ENCODE measurements at places on chromosomes 3 and 15. TPM values are rescaled to one million over a fixed set of nuclear protein-coding genes. Genes with fewer than 3 reads are reported as not detected.

GTPBP8 gene
- polyA plus RNA-seq, result 27.3 TPM

DNA sequence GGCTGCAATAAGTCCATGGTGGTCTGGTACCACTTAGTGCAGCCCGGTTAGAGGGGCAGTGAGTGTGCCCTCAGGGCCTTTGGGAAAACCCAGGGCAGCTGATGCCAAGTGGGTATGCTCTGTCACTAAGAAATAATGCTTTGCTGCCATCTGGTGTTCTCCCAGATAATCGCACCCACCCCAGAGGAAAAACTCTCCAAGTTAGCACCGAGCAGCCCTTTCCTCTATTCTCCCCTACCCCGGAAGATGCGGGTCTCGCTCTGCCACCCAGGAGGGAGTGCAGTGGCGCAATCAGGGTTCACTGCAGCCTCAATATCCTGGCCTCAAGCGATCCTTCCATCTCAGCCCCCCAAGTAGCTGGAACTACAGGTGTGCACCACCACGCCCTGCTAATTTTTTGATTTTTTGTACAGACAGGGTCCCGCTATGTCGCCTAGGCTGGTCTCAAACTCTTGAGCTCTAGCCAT lies 21.3 kb upstream of the DAPK2 start:
- H3K4me1 ChIP-seq, result peaks cover 9% of the 10 kb centered on the region
- H3K27me3 ChIP-seq, result no peaks in the 10 kb centered on the region
- H3K27ac ChIP-seq, result no peak overlapping the region
- DNase-seq, result peak; percentile 65
- H3K4me3 ChIP-seq, result no peak overlapping the region

DNA sequence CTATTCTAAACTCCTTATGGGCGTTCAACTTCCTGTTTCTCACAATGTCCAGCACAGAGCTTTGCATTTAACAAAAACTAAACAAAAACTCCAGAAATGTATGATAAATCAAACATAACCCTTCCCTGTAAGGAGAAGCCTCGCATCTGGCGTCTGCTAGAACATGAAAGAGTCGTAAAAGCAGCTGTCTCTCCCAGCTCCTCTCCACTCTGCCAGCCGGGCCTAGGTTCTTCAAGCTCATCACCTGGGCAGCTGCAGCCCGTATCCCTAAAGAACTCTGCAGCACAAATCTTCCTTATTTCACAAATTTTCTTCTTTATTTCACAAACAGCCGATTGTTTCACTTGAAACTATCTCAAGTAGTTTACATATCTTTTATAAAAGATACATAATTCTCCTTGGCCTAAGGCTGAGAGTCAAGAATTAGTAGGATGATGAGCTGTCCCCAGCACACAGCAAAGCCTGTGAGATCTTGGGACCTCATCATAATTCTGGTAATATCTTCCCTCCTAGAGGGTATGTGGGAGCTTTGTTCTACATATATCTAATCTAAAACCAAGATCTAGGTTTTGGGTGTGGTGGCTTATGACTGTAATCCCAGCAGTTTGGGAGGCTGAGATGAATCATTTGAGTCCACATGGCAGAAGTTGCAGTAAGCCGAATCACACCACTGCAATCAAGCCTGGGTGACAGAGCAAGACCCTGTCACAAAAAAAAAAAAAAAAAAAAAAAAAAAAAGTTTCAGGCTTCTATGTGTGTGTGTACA lies 35.3 kb downstream of the ANXA2 start:
- peak; percentile 22 for DNase-seq
- H3K4me1 ChIP-seq, result peaks cover 25% of the 10 kb centered on the region
- no peaks in the 10 kb centered on the region for H3K27me3 ChIP-seq
- no peak overlapping the region for H3K27ac ChIP-seq
- H3K4me3 ChIP-seq, result no peak overlapping the region

DNA sequence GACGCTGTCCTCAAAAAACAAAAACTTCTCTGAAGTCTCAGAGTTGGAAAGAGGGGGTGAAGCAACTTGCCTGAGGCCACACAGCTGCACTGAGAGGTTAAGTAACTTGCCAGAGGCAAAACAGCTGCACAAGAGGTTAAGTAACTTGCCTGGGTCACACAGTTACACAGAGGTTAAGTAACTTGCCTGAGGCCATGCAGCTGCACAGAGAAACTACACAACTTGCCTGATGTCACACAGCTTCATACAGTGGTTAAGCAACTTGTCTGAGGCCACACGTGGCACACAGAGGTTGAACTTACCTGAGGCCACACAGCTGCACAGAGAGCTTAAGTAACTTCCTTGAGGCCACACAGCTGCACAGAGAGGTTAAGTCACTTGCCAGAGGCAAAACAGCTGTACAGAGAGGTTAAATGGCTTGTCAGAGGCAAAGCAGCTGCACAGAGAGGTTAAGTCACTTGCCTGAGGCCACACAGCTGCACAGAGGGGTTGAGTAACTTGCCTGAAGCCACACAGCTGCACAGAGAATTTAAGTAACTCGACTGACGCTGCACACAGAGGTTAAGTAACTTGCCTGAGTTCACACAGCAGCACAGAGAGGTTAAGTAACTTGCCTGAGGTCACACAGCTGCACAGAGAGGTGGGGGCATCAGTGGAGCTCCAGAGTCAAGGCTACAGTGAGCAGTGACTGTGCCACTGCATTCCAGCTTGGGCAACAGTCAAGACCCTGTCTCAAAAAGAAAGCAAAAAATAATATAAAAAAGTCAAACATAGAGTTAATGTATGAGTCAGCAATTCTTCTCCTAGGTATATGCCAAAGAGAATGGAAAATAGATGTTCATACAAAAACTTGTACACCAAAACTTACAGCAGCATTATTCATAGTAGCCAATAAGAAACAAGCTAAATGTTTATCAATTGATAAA lies 12.0 kb upstream of the ACAD9 start:
- no peaks in the 10 kb centered on the region for H3K36me3 ChIP-seq
- no peak overlapping the region for H3K27ac ChIP-seq
- H3K4me3 ChIP-seq, result no peak overlapping the region
- H3K27me3 ChIP-seq, result no peaks in the 10 kb centered on the region
- H3K4me1 ChIP-seq, result no peaks in the 10 kb centered on the region
- no peak for DNase-seq

ZNF80 gene
- 0.64 TPM for polyA plus RNA-seq

RPL15 gene
- 4,646 TPM for polyA plus RNA-seq

- no peak for DNase-seq
- no peak overlapping the region for H3K4me3 ChIP-seq
- H3K27ac ChIP-seq, result no peak overlapping the region
- H3K36me3 ChIP-seq, result no peaks in the 10 kb centered on the region
Measured at GRCh38 chr3:12879191-12879815, 37.9 kb upstream of the RPL32 start.

- H3K36me3 ChIP-seq, result peaks cover 8% of the 10 kb centered on the region
- no peak for DNase-seq
- no peaks in the 10 kb centered on the region for H3K4me1 ChIP-seq
- H3K27ac ChIP-seq, result no peak overlapping the region
- H3K4me3 ChIP-seq, result no peak overlapping the region
- H3K27me3 ChIP-seq, result no peaks in the 10 kb centered on the region
Measured at GRCh38 chr3:119829420-119829819, 47.5 kb downstream of the NR1I2 start.

- no peaks in the 10 kb centered on the region for H3K27me3 ChIP-seq
- H3K4me1 ChIP-seq, result peaks cover 18% of the 10 kb centered on the region
- H3K4me3 ChIP-seq, result no peak overlapping the region
- H3K27ac ChIP-seq, result no peak overlapping the region
Measured at GRCh38 chr15:52496776-52497470, 31.8 kb downstream of the MYO5A start.
